CD4-positive, alpha-beta T cell treated with Interferon alpha-2 for 1 hour (primary cell): ENCODE measurements at places on chromosomes 2 and 18.

DNA sequence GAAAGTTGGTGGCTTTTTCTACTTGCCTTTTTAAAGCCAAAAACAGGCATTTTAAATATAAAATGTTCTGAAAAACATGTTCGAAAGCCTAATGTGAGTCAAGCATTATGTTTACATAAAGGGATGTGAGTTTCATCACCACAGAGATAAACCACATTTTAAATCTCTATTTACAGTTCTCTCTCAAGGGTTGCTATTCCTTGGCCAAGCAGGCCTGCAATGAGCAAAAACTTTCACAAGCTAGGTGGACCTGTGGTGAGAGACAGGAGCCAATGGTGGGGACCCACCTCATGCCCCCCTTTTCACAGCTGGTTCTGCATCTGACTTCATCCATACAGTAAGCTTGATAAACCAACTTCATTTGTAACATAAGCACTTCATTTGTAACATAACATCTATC, 65.1 kb downstream of the CUL3 start:
- no peak for DNase-seq

GRCh38 chr2:226115832-226116200, 683.8 kb downstream of the IRS1 start:
- DNase-seq: no peak

DNA sequence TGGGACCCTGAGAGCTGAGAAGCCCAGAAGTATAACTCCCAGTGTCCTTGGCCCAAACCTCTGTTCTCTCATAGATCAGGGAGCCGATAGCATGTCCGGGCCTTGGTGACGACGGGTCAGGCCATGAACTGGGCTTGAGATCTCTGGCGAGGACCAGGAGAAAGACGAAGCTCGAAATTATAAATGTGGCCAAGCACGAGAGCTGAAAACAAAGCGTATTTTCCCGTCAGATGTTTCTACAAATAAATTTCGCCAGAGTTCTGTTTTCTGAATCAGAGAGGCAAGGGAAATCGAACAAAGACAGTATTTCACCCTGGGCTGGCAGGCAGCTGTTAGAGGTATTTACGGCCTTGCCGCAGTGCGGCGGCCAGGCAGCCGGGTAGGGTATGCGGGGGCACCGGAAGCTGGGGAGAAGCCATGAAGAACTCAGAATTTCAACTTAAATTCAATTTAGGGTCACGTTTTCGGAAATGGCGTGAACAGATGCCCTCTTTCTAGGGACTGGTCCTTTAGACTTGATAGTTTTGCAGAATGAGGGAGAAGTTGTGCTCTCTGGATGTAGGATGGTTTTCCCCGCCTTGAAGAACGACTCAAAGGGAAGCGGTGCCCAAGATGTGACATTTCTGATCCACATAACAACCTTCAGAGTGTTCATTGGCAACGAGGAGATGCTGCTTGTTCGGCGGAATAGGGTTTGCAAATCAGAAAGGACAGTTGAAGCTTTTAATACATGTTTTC, 9.6 kb downstream of the HOXD8 start:
- no peak for DNase-seq

- no peak for DNase-seq
Observed at GRCh38 chr18:29188760-29189159, 1011.8 kb upstream of the CDH2 start.

DNA sequence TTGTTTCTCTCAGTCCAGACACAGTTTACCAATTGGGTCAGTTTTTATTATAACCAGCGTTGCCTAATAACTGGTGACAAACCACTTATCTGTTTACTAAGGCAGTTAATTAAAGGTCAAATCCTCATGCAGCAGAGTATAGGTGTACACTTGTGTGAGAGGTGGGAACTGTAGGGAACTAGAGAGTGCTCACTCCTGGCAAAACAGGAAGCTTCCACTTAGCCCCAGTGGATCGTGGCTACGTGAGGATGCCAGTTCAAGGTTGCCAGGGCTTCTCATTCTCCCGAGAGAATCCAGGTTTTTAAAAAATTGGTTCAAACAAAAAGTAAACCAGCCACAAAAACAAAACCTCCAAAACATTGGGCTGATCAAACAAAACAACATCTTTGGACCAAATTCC, 8.1 kb downstream of the CYBRD1 start:
- DNase-seq: no peak
